CMK (cell line): ENCODE measurements at places on chromosomes 1 and 21.
A peak's percentile ranks its signal among the peaks of the same experiment; 100 is the strongest.

- no peak for DNase-seq
Observed at GRCh38 chr1:30535595-30536325, 187.6 kb downstream of the MATN1 start.

- no peak for DNase-seq
Observed at GRCh38 chr1:54575605-54576290, 27.7 kb downstream of the ACOT11 start.

DNA sequence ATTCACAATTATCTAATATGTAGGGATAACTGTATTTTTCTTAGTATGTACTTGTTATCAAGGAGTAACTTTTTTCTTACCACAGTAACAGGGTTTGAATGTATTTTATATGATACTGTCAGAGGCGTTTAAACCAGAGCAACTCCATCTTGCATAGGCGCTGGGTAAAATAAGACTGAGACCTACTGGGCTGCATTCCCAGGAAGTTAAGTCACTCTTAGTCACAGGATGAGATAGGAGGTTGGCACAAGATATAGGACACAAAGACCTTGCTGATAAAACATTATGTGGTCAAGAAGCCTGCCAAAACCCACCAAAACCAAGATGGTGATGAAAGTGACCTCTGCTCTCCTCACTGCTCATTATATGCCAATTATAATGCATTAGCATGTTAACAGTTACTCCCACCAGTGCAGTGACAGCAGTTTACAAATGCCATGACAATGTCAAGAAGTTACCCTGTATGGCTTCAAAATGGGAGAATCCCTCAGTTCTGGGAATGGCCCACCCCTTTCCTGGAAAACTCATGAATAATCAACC is 64.8 kb downstream of the RPE65 start:
- no peak for DNase-seq

GRCh38 chr1:34100332-34100731 is 64.7 kb downstream of the CSMD2 start:
- DNase-seq, result no peak

GRCh38 chr1:236990052-236990445 is 14.2 kb downstream of the MT1HL1 start:
- DNase-seq, result no peak

- no peak for DNase-seq
Observed at GRCh38 chr1:184562806-184563205, 176.0 kb downstream of the C1orf21 start.

GRCh38 chr1:30506291-30507015 is 216.9 kb downstream of the MATN1 start:
- no peak for DNase-seq

GRCh38 chr1:230295367-230295766 is 130.8 kb downstream of the PGBD5 start:
- DNase-seq, result no peak

GRCh38 chr1:44631647-44632539 is 42.4 kb downstream of the TMEM53 start:
- DNase-seq, result peak; percentile 91

- DNase-seq, result no peak
Observed at GRCh38 chr1:79100385-79100784, 93.9 kb upstream of the ADGRL4 start.

DNA sequence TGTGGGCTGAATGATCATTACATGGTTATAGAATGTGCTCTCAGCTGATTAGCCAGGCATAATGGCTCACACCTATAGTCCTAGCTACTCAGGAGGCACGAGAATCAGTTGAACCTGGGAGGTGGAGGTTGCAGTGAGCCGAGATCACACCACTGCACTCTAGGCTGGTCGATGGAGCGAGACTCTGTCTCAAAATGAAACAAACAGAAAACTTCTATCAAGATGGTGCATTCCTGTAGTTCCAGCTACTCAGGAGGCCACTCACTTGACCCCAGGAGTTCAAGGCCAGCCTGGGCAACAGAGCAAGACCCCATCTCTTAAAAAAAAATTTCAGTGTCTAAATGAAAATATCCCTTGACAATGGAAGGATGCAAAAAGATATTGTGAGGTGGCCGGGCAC is 10.9 kb downstream of the TIMM17A start:
- DNase-seq, result no peak

GRCh38 chr1:39425151-39425550 is 66.3 kb upstream of the BMP8A start:
- peak; percentile 27 for DNase-seq

DNA sequence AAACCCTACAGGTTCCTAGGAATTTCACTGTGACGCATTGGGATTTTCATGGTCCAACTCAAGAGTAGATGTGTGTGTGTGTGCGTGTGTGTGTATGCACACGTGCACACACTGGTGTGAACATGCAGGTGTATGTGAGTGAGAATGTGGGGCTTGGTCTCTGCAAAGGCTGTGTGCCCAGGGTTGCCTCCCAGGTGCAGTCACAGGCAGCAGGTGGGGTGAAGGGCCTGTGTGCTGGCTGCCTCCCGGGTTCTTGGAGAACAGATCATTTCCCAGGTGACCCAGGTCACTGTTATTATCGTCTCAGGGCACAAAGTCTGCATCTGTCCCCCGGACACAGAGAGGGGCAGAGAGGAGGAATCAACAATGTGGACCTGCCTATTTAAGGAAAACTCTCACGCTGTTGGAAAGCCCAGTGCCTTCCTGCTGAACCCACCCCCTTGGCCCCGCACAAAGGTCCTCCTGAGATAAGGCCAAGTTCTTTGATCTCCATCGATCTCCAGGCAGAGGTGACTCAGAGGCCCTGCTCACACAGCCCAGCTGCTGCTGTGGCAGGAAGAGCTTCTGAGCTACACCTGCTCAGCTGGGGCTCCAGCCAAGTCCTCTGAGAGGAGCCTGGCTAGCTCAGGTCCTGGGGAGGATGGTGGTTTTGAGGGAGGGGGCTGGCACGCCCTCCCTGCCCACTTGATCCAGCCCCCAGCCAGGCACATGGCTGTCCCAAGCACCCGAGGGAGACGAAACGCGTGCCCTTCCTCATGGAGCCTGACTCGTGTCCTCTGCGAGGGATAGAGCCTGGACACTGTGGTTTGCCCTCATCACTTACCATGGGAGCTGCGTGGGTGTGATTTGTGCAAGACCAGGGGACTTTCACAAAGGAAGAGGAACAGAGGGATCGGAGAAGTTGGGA is 134.0 kb upstream of the ARHGEF16 start:
- no peak for DNase-seq

DNA sequence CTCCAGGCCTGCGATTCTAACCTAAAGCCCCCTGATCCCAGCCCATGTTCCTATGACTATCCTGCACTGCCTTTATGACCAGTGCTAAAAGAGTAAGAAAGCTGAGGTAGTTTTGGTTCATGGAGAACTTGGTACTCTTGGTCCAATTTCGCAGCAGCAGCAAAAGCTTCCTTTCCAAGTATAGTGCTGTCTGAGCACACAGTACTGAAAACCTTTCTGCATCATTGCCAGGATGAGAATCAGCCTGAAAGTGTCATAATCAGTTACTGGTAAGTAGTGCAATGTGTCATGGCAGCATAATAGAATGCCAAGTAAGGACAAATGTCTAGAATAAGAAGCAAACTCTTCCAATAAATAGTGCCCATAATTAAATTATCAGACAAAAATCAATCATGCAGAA is 889.6 kb upstream of the ADGRL4 start:
- DNase-seq, result no peak
